Osteocyte (in vitro differentiated cells): ENCODE measurements at places on chromosomes 3 and 15.

GRCh38 chr3:100802126-100802525, 92.8 kb downstream of the TFG start:
- no peak for DNase-seq

DNA sequence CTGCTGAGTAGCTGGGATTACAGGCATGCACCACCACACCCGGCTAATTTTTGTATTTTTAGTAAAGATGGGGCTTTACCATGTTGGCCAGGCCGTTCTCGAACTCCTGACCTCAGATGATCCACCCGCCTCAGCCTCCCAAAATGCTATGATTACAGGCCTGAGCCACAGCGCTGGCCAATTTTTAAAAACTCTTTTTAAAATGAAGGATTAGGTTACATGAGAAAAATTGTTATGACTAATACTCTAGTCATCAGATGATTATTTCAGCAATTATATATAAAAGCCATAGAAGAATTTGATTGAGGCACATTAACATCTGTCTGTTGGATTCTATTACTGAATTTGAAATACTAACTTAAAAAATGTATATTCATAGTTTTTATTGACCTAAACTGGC, 134.1 kb upstream of the MNS1 start:
- no peak for DNase-seq

DNA sequence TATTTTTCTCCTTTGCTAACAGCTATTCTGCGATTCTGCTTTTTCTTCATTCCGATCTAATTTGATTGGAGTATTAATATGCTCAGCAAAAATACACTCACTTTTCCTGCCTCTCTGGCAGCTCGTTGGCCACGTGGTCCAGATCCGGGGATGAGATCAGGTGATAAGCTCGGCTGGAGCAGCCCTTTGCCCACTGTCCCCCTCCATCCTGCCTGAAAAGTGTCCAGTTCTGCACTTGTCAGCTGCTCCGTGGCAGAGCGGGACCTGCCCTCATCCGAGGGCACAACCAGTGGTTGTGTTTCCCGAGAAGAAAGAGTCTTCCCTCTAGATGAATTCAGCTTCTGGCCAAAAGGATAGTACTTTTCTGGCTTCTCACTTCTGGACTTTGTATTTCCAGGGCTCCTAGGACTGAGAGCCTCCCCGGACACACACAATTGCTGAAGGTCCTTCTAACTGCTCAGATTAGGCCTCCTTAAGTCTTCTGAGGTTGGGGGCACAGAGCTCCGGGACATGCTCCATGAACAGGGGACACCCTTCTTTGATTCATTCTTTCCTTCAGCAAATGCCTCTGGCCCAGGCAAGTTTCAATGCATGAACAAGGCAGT, 103.9 kb upstream of the ALDH1A3 start:
- no peak for DNase-seq

DNA sequence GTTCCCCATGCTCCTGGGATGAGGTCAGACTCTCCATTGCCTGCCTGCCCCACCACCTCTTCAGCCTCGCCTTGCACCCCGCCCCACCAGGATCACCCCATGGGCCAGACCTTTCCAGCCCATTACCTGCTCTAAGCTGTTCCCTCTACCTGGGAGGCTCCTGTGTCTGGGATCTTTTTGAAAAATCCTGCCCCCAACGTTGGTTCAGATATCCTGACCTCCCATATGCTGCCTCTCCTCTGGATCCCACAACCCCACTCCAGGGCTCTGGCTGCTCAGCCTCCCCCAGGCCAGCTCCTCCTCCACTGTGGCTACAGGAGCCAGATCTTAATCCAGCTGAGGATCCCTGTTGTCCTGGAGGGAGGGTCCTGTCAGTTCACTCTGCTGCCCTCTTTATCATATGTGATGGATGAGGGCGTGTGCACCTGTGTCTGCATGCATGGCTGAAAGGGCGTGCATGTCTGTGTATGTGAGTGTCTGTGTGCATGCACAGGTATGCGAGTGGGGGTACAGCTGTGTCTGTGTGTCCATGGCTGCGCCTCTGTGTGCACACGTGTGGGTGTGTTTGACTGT, 21.7 kb upstream of the ALAS1 start:
- no peak for DNase-seq

- no peak for DNase-seq
Observed at GRCh38 chr15:39364721-39365120, 216.2 kb upstream of the THBS1 start.

GRCh38 chr15:29682781-29683180, 139.5 kb downstream of the TJP1 start:
- no peak for DNase-seq

GRCh38 chr3:126704494-126705214, 614 bp downstream of the CHCHD6 start:
- no peak for DNase-seq

DNA sequence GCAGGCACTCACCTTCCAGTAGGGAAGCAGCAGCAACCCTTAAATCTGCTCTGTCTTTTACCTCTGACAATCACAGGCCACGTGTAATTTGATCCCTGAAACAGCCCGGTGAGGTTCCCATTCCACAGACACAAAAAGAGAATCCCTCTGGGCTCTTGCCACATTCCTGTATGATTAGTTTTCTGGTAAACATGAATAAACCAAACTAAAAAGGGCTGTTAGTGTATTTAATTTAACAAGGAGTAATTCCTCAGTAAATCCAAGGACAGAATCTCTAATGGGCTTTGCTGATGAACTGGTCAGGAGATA, 186.9 kb downstream of the FAM43A start:
- no peak for DNase-seq

- no peak for DNase-seq
Observed at GRCh38 chr15:63990454-63990853, 55.8 kb downstream of the DAPK2 start.

GRCh38 chr3:10515396-10515795, 10.0 kb upstream of the ATP2B2 start:
- no peak for DNase-seq

DNA sequence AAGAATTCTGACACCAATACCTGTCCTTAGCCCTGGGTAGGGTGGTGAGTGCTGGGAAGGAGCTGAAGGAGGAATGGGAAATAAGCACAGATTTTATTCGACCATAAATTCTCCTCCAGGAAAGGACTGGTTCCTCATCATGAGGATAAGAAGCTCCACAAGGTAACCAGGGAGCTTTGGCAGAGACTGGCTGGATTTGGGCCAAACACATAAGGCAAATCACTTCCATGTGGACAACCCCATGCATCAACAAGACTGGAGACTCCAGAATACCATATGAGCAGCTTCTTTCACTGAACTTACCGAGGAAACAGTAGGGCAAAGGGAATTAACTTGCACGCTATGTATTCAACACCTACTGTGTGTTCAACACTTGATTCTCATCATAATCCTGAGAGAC, 312.5 kb downstream of the NTRK3 start:
- no peak for DNase-seq

DNA sequence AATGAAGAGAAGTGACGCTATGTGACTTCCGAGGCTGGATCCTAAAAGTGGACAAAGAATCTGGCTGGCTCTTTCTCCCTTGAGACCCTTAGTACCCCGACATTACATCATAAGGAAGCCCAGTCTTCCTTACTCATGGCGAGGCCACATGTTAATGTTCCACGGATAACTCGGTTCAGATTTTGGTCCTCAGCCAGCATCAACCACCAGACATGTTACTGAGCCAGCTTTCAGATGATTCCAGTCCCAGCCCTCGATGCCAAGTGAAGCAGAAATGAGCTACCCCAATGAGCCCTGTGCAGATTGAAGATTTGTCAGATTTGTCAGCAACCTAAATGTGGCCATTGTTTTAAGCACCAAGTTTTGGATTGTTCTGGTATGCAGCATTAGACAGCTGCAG, 46.6 kb downstream of the SLCO2A1 start:
- no peak for DNase-seq

DNA sequence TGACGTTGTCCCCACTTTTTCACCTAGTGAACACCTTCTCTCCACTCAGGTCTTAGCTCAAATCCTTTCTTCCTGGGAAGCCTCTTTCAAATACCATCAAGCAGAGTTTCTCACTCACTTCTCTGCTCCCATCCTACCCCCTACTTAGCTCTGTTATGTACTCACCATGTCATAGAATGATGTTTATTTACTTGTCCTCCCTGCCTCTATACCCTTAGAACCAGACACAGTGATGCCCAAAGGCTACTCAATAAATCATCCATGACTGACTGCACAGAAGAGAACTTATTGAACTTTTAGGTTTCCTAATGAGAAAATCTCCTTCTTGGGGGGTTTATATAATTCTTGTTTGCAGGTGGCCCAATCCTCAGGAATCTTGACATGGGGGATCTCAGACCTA, 154.2 kb downstream of the SSR3 start:
- no peak for DNase-seq

- no peak for DNase-seq
Observed at GRCh38 chr15:95825208-95825607, 505.3 kb upstream of the NR2F2 start.

- DNase-seq, result no peak
Observed at GRCh38 chr15:98823012-98823458, 174.7 kb downstream of the IGF1R start.

DNA sequence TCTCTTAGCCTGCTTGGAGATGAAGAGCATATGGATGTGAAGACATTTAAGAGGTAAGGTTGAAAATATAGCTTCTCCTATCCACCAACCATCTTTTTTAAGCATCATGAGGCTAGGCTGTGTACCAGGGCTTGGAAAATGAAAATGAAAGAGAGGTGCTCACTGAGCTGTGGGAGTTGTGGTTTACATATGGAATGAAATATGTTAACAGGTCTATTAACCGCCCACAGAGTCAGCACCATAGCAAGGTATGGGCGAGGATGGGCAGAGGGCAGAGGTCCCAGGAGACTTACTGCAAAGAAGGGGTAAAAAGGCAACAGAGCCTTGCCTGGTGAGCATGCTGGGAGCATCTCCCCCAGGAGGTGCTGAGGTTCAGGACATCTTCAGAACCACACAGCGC, 273.1 kb downstream of the GABRG3 start:
- DNase-seq, result no peak

GRCh38 chr3:188154809-188155574, 1.0 kb downstream of the LPP start:
- no peak for DNase-seq

GRCh38 chr15:31270767-31271166, 55.9 kb upstream of the KLF13 start:
- DNase-seq, result no peak

GRCh38 chr3:165195241-165195639, 944 bp downstream of the SLITRK3 start:
- no peak for DNase-seq

DNA sequence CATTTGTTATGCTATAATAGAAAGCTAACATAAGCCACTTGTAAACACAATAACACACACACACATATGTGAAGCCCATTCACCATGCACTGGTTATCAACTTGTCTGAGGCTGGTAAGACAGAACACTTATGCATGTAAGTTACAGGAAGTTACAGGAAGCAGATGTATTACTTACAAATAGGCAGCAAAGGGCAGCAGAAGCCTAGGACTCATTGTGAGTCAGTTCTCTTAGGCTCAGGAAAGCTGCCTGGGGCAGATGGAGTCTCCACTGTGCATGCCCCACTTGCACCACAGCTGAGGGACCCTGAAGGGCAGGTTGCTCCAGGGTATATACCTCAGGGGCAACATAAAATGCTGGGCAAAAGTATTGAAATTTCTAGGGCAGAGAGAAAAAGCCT, 748.8 kb upstream of the CCDC54 start:
- DNase-seq, result no peak

- DNase-seq, result no peak
Observed at GRCh38 chr3:425079-425478, 228.5 kb downstream of the CHL1 start.

DNA sequence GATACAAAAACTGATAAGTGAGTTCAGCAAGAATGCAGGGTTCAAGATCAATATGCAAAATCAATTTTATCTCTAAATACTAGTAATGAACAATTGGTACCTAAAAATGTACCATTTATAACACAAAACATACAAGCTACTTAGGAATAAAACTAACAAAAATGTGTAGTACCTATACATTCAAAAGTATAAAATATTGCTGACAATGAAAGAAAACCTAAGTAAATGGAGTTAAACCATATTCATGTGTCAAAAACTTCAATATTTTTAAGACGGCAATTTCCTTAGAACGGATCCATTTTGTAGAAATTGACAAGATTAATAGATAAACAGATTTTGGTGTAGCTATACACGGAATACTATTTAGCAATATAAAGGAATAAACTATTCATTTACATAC, 343.1 kb upstream of the CCDC54 start:
- no peak for DNase-seq

GRCh38 chr3:111926266-111926676, 52.6 kb upstream of the ABHD10 start:
- DNase-seq, result no peak

- DNase-seq, result no peak
Observed at GRCh38 chr3:9450126-9450525, 52.7 kb downstream of the SETD5 start.

GRCh38 chr15:26662283-26662682, 110.6 kb downstream of the GABRB3 start:
- no peak for DNase-seq

GRCh38 chr3:131454501-131454900, 48.3 kb downstream of the MRPL3 start:
- no peak for DNase-seq

- DNase-seq, result no peak
Observed at GRCh38 chr3:58317811-58318210, 11.5 kb downstream of the HTD2 start.

DNA sequence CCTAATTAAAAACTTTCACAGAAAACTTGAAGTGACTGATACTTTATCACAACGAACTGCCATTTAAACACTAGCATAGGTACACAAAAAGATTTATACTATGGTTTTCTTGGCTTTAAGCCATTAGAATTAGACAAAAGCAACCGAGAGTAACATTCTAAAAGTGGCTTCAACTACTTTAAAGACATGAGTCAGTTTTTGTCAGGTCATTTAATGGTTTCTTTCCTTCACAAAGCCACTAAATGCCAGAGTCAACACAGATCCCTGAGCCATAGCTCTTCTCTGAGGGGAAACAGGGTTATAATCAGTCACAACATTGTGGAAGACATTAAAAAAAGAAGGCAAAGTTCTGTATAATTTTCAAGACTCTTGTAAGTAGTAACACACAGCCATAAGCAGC, 54.6 kb downstream of the CAPN3 start:
- DNase-seq, result no peak

DNA sequence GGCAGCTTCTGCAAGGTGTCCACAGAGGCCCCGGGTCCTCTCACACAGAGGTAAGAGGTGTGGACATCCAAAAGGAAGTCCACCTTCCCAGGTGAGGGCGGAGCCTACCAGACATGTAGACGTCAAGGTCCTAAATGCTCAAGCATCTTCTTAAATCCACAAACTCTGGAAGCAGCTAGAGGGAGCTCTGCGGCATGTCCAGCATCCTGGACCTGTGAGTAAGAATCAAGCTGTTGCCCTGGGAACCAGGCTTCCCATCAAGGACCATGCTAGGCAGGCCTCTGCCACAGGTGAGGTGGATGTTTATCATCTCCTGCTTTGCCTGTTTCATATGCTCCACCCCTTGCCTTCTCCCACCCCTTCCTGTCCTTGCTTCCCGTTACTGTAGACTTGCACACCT, 368.2 kb downstream of the GABRG3 start:
- no peak for DNase-seq

GRCh38 chr15:51672155-51672687, 9.1 kb upstream of the SCG3 start:
- no peak for DNase-seq

GRCh38 chr15:31365032-31365654, 38.5 kb downstream of the KLF13 start:
- no peak for DNase-seq
